ENCODE measurements at places on chromosomes 2 and 18.
A peak's percentile ranks its signal among the peaks of the same experiment; 100 is the strongest.

- DNase-seq: peak; percentile 52
These were observed 88.6 kb upstream of the BCL11A start for GRCh38 chr2:60641811-60642788.

DNA sequence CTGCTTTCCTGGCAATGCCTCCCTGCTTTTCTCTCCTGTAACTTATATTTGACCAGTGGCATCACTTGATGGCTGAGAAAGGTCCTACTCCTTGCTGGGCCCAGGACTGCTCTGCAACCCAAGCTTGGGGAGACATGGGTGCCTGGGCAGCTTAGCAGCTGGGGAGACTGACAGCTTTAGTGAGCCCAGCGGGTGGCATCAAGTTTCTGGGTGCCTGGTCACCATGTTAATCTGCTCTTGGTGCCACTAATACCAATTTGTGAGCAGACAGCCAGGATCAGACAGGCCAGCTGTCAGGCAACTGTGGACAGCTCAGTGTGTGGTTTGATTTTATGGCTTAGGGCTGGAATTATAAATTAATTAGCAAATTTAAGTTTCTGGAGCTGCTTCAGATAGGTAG, 144.8 kb upstream of the GLI2 start:
- DNase-seq: no peak

GRCh38 chr2:31384771-31385276, 29.7 kb downstream of the XDH start:
- DNase-seq: no peak

DNA sequence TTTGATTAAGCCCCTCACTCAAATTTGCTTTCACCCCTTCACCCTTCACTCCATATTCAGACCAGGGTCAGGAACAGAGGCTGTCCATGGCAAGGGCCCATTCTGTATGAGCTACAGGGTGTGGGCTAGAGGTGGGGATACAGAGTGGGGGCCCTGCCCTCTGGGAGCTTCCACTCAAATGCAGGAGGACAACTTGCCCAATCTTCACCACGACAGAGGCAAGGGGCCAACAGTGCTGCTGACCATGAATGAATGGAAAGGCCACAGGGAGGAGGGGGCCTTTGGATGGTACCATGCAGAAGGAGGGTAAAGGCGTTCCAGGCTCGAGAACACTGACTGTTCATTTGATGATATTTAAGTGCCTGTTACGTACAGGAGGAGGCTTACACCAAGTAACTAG, 22.8 kb downstream of the ADRA2B start:
- DNase-seq: no peak

- DNase-seq: no peak
These were observed 194.3 kb downstream of the PLCL1 start for GRCh38 chr2:197998702-197999101.

- no peak for DNase-seq
These were observed at the start of gene SLC11A1 for GRCh38 chr2:218381916-218382366. TSS of gene SLC11A1 (plus strand) at chr2:218382273. CDS start at chr2:218382369, 96 bp downstream.

GRCh38 chr2:10034333-10035052, 8.9 kb upstream of the KLF11 start:
- no peak for DNase-seq

- DNase-seq: peak; percentile 67
These were observed 247.0 kb downstream of the AGAP1 start for GRCh38 chr2:235740821-235741220.

GRCh38 chr2:37984589-37984988, 59.5 kb downstream of the RMDN2 start:
- DNase-seq: no peak

DNA sequence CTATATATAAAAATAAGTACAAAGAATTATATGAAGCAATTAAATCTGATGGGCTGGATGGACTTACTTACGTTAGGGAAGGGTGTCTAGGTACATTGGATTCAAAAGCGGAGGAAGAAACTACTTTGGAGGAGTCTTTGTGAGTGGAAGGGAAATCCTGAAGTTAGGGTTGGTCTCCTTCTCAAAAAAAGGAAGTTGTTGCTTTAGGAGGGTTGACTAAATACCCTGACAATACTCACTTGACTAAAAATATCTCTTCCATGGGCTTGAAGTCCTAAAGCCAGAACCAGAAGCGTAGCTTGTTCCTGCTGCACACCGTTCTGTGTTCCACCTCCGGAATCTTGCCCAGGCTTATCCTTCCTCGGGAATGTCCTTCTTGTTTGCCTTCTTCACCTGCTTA, 143.3 kb upstream of the ZEB2 start:
- DNase-seq: no peak

DNA sequence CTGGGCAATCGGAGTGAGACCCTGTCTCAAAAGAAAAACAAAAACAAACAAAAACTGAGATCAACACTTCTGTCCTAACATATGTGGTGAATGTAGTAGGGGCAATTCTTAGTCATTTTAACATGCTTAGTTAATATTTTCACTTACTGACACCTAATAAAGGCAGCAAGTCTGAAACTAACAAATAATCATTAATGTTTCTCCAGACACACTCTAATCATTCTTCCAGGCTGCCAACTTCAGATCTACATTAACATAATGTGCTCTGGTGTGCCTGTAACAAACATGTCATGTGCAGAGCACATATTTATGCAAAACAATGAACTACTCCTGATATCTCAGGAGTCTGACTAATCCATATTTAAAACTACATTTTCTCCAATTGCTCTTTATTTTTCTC, 6.0 kb downstream of the KRCC1 start:
- DNase-seq: no peak

DNA sequence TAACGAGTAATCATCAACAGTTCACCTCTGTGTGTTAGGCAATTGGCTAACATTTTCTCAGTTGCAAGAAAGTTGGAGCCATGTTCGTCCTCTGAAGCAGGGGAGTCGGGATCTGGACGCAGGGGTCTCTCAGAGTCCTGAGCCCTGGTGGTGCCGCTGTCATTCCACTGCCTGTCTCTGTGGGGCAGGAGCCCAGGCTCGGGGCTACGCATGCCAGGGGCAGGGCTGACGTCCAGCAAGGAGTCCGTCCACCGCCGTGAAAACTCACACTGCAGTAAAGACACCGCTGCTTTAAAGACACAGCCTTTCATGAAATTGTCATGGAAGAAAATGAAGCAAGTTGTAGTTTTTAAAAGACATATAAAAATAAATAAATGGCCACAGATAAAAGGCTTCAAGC, 571.1 kb upstream of the SOX11 start:
- DNase-seq: no peak

- DNase-seq: no peak
These were observed 439.1 kb downstream of the TSN start for GRCh38 chr2:122194546-122194945.

DNA sequence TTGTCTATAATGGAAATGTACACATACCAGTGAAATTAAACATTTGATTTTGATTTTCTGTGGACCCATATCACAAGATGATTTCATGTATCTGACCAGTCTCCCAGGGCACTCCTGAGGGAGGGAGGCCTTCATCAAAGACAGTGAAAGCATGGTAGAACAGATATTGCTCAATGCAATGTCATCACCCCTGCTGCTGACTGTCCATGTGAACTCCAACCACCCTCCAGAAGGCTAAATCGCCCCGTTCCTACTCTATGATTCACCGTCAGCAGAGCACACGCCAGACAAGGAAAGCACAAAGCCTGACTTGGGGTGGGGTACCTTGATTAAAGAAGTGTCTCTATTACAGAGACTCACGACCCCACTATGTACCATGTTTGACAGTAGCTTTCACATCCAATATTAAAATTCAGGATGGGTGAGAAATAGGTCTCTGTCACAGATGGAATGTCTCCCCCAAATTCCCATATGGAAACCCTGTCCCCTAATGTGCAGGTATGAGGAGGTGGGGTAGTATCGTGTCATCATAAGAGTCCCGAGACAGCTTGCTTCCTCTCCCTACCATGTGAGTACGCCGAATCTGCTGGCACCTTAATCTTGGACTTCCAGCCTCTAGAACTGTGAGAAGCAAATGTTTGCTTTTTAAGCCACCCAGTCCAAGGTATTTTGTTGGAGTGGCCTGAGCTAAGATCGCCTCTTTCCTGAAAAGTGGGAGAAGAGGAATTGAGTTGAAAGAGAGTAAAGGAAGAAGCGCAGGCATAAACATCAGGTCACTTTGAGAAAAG, 42.4 kb downstream of the CYB5A start:
- DNase-seq: no peak

GRCh38 chr2:16960579-16960978, 294.9 kb upstream of the CYRIA start:
- no peak for DNase-seq

DNA sequence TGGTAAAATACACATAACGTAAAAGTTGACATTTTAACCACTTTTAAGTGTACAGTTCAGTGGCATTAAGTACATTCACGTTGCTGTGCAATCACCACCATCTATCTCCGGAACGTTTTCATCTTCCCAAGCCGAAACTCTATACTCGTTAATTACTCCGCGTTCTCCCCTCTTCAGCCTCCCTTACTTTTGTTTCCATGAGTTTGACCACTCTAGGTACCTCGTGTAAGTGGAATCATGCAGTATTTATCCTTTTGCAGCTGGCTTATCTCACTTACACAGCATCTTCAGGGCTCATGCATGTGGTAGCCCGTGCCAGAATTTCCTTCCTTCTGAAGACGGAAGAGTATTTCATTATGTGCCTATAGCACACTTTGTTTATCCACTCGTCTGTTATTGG, 225.2 kb downstream of the SLC4A3 start:
- no peak for DNase-seq

- DNase-seq: no peak
These were observed 74.7 kb downstream of the NDUFA10 start for GRCh38 chr2:239950144-239951128.

DNA sequence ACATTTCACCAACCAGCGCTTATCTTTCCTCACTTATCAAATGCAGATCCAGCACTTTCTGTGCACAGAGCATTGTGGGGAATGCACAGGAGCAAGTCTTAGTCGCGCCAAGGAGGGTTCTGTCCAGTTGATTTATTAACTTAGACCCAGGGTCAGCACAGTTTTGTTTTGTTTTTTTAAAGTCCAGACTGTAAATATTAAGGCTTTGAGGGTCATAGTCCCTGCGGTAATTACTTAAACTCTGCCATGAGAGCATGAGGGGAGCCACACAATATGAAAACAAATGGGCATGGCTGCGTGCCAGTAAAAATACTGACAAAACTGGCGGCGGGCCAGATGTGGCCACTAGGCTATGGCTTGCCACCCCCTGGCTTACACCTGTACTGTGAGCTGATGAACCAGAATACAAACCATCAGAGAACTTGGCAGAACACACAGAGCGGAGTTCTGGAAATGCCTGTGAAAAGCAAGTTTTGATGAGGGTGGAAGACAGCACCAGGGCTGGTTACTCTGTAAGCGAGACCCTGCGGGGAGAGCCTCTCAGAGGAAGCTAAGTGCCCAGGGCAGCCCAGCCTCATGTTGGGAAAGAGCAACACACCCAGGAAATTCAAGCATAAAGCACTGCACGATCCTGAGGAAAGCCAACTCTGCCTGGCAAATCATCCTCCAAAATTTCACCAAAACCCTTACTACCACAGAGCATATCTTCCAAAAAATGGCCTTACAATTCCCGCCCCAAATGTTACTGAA, 43.6 kb downstream of the L3MBTL4 start:
- no peak for DNase-seq

DNA sequence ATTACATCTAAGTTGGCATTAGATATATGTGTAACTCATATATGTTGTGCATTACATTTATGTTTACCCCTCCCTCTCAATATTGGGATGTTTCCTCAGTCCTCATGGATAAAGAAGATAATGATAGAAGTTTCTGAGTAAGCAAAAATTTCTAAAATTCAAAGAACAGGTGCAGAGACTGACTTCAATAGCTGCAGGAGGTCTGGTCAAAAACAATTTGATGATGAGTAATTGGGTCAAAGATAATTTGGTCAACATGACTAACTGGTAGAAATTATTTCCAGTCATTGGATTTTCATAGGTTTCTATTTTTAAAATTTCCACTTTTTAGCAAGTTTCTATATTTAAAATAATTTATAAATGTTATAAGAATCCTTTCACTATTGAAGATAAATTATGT, 1130.9 kb upstream of the SLC39A10 start:
- DNase-seq: no peak

GRCh38 chr2:102119255-102119654, 23.3 kb upstream of the IL1R1 start:
- DNase-seq: no peak

DNA sequence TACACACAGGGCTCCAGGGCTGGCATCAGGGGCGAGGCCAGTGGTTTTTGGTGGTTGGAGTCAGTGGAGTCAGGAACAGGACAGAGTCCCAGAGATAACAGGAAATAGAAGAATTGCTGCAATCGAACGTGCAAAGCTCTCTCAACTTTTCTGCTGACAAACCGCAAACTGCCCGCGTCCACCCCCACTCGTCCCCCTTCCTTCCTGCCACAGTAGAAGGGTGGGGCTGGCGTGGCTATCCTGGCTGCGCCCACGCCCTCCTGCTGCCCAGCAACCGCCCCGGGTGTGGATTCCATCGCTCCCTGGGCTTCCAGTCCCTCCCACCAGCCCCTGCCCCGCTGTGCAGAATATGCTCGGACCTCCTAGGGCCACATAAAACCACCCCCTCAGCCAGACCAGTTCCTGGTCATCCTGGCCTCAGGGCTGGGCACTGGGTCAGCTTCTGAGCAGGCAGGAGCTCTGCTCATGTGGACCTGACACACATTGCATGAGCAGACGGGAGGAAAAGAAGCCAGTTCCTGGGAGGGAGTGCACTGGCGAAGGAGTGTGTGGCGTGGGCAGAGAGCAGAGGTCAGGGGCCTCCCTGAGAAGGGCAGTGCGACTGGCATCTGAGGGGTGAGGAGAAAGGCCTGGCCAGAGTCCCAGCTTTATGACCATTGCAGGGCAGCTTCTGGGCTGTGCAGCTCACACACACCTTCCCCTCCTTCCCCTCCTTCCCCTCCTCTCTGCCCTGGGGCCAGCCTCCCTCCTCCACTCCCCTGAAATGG, 85.4 kb upstream of the ATG16L1 start:
- DNase-seq: peak; percentile 75

DNA sequence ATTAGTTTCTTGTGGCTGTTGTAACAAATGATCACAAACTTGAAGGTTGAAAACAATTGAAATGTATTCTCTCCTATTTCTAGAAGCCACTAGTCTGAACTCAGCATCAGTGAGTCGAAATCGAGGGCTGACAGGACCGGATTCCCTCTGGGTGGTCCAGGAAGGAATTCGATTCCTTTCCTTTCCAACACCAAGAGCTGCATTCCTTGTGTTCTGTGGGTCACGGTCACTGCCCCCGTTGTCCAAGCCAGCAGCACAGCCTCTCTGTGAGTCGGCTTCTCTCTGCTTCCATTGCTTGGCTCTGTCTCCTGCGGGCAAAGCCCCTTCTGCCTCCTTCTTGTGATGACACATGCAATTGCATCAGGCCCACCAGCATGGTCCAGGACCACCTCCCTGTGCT, 67.3 kb downstream of the SMIM21 start:
- peak; percentile 60 for DNase-seq

- DNase-seq: peak; percentile 30
These were observed 1.2 kb downstream of the CDH20 start for GRCh38 chr18:61334491-61334850.

- DNase-seq: no peak
These were observed 204.9 kb downstream of the PTGR3 start for GRCh38 chr18:75003764-75004690.

GRCh38 chr2:101081375-101081907, 69.7 kb downstream of the TBC1D8 start:
- no peak for DNase-seq
